Activated CD8-positive, alpha-beta memory T cell treated with anti-CD3 and anti-CD28 coated beads, Interleukin-2, amount 10 ng/mL, durations not matched to agents 7 days and 5 days (primary cell): ENCODE measurements at places on chromosomes 7 and 10. TPM values are rescaled to one million over a fixed set of nuclear protein-coding genes. Genes with fewer than 3 reads are reported as not detected.

LRRN3 gene
- 82.3 TPM for total RNA-seq

EBF3 gene
- total RNA-seq, result not detected

SLC13A4 gene
- total RNA-seq, result not detected

STAMBPL1 gene
- total RNA-seq, result 53.0 TPM

GRCh38 chr7:44134943-44135628 lies 6.0 kb downstream of the MYL7 start:
- H3K36me3 ChIP-seq, result no peaks in the 10 kb centered on the region
- H3K27me3 ChIP-seq, result peaks cover 3% of the 10 kb centered on the region
- no peak overlapping the region for H3K27ac ChIP-seq
- H3K4me3 ChIP-seq, result no peak overlapping the region
- no peak for DNase-seq
- H3K4me1 ChIP-seq, result peaks cover 7% of the 10 kb centered on the region

DNA sequence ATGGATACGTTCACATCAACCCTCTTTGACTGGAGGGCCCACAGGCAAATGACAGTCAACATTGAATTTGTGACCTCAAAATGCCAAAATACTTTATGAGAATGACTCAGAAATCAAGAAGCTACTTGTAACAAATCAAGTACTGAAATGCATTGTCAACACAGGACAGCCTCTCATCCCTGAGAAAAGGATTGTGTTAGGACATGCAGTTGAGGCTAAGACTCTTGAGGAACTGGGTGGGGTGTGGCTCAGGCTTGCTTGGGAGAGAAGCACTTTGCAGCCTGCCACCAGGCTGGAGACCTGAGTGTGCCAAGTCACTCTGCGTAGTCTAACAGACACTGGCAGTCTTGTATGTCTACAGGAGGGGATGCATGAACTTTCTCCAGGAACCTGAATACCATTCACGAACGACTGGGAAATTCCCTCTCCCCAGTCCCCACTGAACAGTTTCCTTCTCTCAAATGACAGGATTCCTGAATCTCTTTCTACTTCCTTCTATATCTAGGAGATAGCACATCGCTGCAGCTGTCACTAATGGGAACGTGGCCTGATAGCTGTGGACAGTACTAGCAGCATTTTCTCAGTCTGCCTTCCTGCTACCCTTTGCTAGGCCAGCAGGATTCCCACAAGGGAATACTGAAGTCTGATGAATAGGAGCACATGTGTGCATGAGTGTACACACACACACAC lies 3.3 kb upstream of the SMO start:
- H3K4me3 ChIP-seq, result no peak overlapping the region
- H3K36me3 ChIP-seq, result no peaks in the 10 kb centered on the region
- H3K4me1 ChIP-seq, result peaks cover 6% of the 10 kb centered on the region
- H3K27ac ChIP-seq, result no peak overlapping the region

GRCh38 chr7:131431289-131431688 lies 103.6 kb downstream of the MKLN1 start:
- no peak overlapping the region for H3K27ac ChIP-seq
- peaks cover 16% of the 10 kb centered on the region for H3K36me3 ChIP-seq
- no peak overlapping the region for H3K4me3 ChIP-seq
- no peak for DNase-seq
- no peaks in the 10 kb centered on the region for H3K27me3 ChIP-seq

DNA sequence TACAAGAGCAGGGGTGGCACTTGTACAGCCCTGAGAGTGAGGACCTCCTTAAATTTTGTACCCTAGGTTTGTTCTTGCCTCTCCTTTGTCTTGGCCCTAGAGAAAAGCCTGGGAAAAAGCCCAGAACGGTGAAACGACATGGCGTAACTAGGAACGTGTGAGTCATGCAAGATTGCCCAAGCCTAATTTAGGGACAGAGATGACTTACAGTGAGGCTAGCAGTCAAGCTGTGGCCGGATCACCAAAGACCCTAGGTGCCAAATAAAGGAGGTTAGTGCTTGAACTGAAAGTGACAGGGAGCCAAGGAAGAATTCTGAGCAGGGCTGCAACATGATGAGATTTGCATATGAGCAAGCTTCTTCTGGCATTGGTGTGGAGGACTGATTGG lies 25.1 kb downstream of the TBXAS1 start:
- peaks cover 16% of the 10 kb centered on the region for H3K4me1 ChIP-seq
- H3K27ac ChIP-seq, result no peak overlapping the region
- H3K36me3 ChIP-seq, result no peaks in the 10 kb centered on the region
- no peak for DNase-seq
- H3K27me3 ChIP-seq, result no peaks in the 10 kb centered on the region

DNA sequence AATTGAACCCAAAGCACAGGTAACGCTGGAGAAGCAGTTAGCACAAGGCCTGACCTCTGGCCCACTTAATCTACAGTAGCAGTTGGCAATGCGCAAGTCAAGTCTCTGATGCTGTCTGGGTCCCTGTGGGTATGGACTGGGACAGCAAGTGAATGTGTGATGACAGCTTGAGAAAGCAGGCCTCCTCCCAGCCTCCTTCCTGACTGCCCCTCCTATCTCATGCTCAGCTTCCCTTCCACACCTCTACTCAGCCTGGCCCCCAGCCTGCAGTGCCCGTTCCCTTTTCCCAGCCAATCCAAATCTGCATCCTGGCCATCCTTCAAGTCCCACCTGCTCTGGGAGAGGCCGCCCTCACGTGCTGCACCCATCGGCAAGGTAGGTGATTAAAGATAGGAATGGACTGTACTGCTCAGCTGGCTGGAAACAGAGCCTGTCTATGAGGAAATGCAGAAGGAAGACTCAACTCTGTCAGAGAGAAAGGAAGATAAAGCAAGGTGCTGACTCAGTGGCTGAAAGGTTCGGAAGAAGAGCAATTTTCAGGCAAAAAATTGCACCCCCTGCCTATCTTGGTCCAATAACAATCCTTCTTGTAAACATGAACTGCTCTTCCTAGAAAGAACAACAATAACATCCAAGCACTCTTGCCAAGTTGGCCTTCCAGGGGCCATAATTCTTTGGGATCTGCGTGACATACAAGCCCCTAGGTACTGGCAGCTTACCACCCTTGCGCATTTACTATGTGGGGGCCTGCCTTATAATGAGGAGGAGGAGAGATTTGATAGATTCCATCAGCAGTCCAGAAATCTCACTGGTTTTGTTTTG lies 16.6 kb upstream of the FGFR2 start:
- no peak for DNase-seq
- H3K27ac ChIP-seq, result no peak overlapping the region
- no peak overlapping the region for H3K4me3 ChIP-seq
- no peaks in the 10 kb centered on the region for H3K27me3 ChIP-seq
- H3K36me3 ChIP-seq, result no peaks in the 10 kb centered on the region

GRCh38 chr7:35817181-35817580 lies 16.3 kb downstream of the SEPTIN7 start:
- peaks cover 55% of the 10 kb centered on the region for H3K4me1 ChIP-seq
- no peak overlapping the region for H3K27ac ChIP-seq
- no peaks in the 10 kb centered on the region for H3K27me3 ChIP-seq
- H3K4me3 ChIP-seq, result no peak overlapping the region

- no peaks in the 10 kb centered on the region for H3K27me3 ChIP-seq
- H3K27ac ChIP-seq, result no peak overlapping the region
- no peak for DNase-seq
Measured at GRCh38 chr7:12701433-12701832, 14.0 kb downstream of the ARL4A start.

GRCh38 chr7:93897680-93898079 lies 7.1 kb upstream of the TFPI2 start:
- no peaks in the 10 kb centered on the region for H3K36me3 ChIP-seq
- peaks cover 33% of the 10 kb centered on the region for H3K27me3 ChIP-seq
- H3K4me3 ChIP-seq, result no peak overlapping the region
- no peak overlapping the region for H3K27ac ChIP-seq

DNA sequence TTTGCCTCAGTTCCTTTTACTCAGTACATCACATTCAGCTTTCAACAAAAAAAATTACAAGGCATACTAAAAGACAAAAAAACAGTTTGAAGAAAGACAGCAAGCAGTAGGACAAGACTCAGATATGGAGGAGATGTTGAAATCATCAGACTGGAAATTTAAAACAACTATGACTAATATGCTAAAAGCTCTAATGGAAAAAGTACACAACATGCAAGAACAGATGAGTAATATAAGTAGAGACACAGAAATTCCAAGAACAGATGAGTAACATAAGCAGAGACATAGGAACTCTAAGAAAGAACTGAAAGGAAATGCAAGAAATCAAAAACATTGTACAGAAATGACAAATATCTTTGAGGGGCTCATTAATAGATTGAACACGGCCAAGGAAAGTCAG lies 402.6 kb downstream of the NEBL start:
- no peak for DNase-seq
- H3K27ac ChIP-seq, result no peak overlapping the region
- no peaks in the 10 kb centered on the region for H3K4me1 ChIP-seq
- no peaks in the 10 kb centered on the region for H3K27me3 ChIP-seq
- H3K36me3 ChIP-seq, result no peaks in the 10 kb centered on the region
